KBM-7 (cell line): ENCODE measurements at places on chromosomes 16 and 17.

DNA sequence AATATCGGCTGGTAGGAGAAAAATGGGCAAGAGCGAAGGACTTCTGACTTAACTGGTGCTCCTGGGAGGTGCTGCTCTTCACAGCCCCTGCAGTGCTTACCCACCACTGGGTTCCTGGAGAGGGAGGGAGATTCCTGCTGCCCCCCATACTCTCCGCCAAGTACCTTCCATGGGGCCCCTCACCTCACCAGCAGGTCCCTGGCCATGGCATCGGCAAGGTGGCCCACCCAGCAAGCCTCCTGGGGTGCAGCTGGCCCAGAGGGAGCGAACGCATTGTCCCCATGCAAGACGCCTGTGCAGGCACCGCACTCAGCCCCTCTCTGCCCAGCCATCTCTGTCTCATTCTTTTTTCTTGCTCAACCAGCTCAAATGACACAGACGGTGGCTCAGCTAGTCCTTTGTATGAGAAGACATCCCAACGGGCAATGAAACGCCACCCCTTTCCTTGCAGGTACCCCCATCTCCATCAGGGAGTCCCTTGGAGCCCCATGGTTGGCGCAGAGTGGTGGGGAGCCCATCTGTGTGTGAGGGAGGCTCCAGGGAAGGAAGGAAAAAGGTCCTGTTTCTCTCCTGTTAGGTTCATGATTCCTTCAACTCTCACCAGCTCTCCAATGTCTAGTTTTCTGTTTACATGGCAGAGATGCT, 9.6 kb upstream of the ALDH3A1 start:
- DNase-seq = no peak

GRCh38 chr17:34291721-34292348, 6.3 kb downstream of the CCL11 start:
- DNase-seq = no peak

- no peak for DNase-seq
Observed at GRCh38 chr17:77366558-77367245, 225.9 kb downstream of the SEC14L1 start.

- no peak for DNase-seq
Observed at GRCh38 chr16:72896485-72897118, 151.3 kb downstream of the ZFHX3 start.

DNA sequence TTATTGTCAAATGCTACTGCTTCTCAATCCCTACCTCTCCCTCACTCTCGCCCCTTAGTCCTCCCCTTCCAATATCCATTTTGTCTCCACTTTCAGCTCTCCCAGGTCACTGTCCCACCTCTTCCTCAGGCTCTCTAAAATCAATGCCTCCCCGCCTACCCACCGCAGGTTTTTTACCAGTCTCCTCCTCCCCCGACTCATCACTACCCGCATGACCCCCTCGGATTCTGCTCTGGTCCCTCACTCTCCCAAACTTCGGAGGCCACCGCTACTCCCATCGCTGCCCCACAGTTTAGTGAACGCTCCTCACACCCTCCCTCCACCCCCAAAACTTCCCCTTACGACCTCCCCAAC, 513 bp downstream of the CRLF3 start:
- DNase-seq = peak; percentile 45

DNA sequence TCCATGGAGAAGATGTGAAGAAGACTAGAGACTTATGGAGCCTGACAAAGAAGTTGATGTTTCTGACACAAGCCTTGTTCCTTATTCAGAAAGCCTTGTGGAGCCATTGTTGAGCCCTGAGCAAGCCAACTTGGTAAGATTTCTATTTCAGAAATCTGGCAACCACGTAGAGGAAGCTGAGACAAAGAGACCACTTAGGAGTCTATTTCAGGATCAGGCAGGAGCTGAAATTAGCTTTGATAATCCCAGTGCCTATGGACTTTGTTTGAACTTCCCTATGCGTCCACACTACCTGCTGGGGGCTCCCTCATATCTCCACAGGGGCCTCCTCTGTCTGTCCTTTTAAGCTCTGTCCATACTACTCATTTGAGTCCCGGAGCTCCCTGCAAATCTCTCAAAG, 540.0 kb upstream of the GOT2 start:
- DNase-seq = peak; percentile 1

DNA sequence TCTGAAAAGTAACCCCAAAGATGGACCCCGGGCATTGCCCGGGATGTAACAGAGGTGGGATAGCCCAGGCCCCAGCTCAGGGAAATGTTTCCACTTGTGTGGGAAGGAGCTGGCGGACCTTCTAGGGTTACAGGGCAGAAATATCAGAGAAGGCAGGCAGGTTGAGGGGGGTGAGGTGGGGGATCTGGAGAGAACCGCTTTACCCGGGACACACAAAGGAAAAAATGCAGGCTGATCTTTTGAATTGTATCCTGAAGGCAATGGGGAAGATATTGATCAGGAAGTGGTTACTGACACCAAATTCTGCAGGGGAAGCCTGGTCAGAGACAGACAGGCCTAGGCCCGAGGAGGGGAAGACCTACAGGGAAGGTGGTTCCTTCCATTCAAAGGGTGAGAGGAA, 3.5 kb downstream of the SLC47A1 start:
- no peak for DNase-seq

DNA sequence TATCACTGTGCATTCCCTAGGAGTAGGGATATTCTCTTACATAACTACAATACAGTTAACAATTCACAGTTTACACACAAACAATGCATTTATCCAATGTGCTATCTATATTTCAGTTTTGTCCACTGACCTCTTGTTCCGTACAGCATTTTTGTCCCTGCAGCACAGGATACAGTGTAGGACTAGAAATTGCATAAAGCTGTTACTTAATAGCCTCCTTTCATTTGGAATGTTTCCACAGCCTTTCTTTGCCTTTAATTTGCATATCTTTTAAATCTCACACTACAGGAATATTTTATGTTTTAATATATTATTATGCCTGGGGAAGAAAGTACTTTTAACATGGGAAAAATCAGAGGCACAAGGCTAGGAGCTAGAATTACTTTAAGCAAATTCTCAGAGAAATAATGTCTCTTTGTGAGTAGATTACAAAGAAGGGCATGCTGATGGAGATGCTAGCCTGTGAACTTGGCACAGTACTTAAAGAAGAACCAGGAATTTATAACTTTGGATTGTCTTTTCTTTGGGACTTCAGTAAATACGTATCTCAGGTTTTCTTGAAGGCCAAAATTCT, 144.3 kb downstream of the ITFG1 start:
- no peak for DNase-seq

GRCh38 chr17:72414967-72415853, 294.4 kb downstream of the SOX9 start:
- no peak for DNase-seq

- DNase-seq = no peak
Observed at GRCh38 chr16:24769806-24770205, 40.4 kb downstream of the TNRC6A start.

DNA sequence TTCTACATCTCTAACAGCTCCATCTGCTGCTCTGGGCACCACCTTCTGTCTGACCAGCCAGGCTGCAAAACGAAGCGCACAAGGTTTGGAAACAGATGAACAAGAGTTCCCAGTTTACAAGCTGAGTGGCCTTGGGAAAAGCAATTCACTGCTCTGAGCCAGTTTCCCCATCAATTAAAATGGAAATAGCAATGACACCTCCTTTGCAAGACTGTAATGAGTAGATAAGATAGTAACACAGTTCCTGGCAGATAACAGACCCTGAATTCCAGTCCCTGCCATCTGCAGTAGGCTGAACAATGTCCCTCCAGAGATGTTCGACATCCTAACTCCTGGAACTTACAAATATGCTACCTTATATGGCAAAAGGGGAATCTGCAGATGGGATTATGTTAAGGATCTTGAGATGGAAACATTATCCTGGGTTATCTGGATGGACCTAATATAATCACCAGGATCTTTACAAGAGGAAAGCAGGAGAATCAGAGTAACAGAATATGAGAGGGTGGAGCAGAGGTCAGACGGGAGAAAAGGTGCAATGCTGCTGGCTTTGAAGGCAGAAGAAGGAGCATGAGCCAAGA, 27.9 kb downstream of the CPPED1 start:
- DNase-seq = no peak

DNA sequence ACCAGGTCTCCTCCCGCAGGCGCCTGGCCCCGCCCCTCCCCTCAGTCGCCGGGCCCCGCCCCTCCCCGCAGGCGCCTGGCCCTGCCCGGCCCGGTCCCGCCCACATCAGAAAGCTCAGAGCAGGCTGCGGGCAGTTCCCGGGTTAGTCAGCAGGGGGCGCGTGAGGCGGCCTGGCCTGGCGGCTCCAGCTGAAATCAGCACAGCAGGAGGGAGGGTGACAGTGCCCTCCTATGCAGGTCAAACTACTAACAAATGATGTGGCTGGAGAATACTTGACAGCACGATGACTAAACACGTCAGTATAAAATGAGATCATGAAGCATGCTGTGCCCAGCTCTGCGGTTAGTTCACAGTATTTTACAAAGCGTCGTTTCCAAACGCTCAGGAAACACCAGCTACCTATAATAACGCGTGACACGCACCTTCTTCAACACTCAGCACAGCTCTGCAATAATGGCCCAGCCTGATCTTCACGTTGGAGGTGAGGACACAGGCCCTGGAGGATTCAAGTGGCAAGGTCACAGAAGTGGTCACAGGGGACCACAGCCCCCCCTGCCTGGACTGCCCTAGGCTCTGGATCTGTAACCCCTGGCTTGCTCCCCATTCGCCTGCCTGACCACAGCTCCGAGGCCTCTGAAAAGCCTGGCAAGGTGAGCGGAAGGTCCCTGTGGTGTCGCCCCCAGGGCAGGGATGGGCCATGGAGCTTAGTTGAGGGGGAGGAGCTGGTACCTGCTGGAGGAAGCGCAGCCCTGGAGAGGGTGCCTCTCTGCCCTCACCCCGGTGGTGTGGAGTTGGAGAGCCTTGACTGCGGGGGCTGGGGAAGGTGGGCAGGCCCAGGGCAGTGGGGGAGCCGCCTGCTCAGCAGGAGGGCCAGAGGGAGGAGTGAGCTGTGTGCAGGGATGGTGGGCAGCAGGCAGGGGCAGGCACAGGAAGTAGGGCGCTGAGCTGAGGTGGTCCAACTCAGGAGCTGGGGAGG, 81.2 kb downstream of the KCNJ12 start:
- DNase-seq = peak; percentile 89

DNA sequence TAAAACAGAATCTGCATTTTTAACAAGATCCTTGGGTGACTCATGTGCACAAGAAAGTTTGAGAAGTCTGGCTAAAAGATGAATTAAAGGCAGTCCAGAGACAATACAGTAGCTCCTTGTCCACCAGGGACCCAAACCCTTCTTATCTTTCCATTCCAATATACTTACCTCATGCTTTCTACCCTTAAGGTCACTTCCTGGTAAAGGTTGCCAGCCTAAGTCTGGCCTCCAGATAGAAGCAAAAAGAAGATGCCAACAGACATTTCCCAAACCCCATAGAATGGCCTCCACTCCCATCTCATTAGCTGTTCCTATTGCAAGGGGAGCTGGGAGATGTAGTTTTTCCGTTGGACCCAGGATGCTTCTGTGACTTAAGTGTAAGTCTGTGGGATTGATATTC, 101.4 kb upstream of the XYLT1 start:
- no peak for DNase-seq

DNA sequence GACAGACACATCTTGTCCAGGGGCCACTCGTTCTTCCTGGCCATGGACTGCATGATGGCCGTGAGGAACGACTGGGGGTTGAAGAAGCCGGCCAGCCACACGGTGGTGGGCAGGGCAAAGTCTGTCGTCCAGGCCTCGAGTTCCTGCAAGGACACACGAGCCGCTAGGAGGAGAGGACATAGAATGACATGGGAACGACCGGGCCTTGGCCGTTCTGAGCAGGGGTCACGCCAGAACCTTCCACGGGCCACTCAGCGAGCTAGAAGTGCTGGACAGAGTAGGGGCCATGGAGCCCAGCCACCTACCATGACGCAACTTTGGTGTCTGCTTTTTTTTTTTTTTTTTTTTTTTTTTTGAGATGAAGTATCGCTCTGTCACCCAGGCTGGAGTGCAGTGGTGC, 47.0 kb downstream of the PGS1 start:
- no peak for DNase-seq

DNA sequence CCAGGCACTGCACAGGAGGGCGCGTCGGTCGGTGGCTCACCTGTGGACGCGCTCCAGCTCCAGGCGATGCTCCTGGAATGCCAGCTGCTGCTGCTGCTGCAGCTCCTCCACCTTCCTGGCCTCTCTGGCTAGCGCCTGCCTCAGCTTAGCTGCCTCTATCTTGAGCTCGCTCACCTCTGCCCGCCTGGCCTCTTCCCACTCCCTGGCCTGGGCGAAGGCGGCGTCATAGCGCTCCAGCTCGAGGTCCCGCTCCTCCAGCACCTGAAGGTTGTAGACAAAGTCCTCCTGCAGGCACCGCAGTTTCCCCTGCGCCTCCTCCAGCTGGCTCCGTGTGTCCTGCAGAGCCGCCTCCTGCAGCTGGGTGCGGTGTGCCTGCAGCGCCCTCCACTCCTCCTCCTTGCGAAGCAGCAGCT, 11.1 kb downstream of the CCDC57 start:
- DNase-seq = peak; percentile 65

DNA sequence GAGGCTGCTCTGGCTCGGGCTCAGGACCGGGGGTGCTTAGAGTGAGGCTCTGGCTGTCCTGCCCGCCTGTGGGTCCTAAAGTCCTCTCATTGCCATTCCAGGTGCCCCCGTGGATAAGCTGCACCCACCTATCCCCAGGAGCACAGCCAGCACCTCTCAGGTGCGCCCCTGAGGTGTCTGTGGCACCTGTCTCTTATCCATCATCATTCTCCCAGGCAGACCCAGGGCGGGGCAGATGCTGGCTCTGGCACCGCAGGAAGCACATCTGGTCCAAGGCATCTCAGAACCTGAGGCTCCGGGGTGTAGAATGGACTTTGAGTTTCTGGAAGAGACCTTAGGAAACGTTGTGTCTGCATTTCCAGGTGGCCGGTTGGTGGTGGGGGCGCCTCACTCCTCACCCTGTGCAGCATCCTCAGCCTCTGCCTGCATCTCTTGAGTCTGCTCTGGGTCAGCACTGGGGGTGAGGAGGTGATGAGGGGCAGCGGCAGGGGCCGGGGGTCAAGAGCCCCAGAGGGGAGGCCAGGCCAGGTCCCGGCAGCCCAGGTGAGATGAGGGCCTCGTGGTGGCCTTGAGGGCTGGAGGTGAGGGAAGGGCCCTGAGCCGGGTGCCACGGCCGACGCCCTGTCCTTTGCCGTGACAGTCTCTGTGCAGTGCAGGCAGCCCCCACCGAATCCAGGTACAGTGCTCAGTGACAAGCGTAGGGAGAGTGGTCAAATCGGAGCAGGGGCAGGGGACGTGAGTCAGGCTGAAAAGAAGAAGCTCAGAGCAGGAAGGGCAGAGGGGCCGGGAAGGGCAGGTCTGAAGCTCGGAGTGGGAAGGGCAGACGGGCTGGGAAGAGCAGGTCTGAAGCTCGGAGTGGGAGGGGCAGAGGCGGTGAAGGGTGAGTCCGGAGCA, 173.5 kb downstream of the NPIPB11 start:
- no peak for DNase-seq

- DNase-seq = no peak
Observed at GRCh38 chr17:60154616-60155426, 5.0 kb downstream of the CA4 start.
